ENCODE measurements at places on chromosomes 5 and 9.

- DNase-seq = no peak
Observed at GRCh38 chr5:69271376-69271775, 36.7 kb downstream of the CDK7 start.

- DNase-seq = no peak
Observed at GRCh38 chr9:99112750-99113413, 8.0 kb downstream of the TGFBR1 start.

DNA sequence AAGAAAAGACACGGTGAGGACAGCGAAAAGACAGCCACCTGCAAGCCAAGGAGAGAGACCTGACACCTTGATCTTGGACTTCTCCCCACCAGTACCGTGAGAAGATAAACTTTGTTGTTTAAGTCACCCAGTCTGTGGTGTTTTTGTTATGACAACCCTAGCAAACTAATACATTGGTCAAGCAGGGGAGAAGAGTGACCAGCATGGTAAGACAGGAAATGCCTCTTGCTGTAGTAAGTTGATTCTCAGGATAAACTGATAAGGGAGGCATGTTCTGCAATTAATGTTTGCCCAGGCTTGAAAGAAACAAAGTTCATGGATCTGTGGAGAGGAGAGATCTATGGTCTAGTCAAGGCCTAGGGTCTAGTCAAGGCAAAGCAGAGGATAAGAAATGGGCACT, 801.2 kb downstream of the MAT2B start:
- no peak for DNase-seq

DNA sequence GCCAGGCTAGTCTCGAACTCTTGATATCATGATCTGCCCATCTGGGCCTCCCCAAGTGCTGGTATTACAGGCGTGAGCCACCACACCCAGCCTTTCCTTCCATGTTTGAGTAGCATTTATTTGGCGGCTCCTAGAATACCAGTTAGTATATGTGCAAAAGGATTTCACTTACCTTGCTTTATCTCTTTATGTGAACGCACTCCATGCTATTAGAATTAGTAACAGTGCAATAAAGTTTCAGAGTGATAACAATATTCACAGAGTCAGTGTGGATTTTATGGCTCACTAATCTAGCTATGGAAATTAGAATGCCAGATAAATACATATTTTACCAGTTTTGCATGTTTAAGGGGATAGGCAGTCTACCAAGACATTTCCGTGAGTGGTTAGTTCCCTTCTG, 74.4 kb upstream of the NIPBL start:
- DNase-seq = no peak

GRCh38 chr5:132339502-132339901, 30.0 kb upstream of the SLC22A5 start:
- DNase-seq = no peak

DNA sequence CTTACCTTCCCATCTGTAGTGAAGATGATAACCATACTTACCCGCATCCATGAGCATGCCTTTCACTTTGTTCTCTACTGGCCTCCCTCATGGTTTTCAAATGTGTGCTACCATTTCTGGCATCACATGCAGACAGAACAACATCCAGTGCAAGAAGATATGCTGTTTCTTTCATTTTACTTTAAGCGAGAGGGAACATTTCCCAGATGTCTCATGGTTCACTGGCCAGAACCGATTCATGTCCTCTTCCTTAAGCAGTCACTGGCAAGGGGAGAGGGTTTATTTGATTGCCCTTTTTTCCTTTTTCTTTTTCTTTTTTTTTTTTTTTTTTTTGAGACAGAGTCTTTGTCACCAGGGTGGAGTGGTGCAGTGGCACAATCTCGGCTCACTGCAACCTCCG, 37.7 kb downstream of the ARRDC3 start:
- DNase-seq = no peak

- DNase-seq = peak; percentile 5
Observed at GRCh38 chr9:97571664-97572063, 61.5 kb downstream of the TSTD2 start.

GRCh38 chr9:118008246-118008645, 304.0 kb downstream of the TLR4 start:
- no peak for DNase-seq

GRCh38 chr5:88555674-88556073, 287.0 kb upstream of the TMEM161B start:
- DNase-seq = peak; percentile 7

GRCh38 chr5:33048315-33048714, 337.2 kb downstream of the NPR3 start:
- no peak for DNase-seq

DNA sequence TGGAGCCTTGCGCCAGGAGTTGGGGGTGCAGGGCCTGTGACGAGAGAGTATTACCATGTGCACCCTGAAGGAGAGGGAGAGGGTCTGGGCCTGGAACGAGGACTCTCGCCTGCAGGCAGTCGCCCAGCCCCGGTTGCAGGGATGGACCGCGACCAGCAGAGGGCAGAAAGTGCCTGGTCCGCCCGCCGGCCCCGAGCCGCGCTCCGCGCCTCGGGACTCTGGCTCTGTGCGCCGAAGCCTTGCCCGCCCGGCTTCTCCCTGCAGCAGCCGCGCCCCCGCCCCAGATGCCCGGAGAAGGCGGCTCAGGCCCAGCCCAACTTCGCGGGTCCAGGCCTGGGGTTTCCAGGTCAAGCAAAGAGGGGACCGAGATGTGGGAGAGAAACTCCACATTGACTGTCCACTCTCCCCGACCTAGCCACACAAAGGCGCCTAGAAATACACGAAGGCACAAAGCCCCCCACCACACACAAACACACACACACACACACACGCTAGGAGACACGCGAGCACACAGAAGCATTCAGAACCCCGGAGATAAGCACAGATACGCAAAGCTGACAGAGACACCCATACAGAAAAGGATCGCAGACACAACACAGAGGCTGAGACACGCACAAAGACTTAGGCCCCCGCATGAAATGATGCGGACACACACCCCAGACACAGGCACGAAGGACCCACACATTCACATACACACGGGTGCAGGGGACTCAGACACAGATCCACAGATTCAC, 2.0 kb upstream of the LMX1B start:
- DNase-seq = peak; percentile 79

DNA sequence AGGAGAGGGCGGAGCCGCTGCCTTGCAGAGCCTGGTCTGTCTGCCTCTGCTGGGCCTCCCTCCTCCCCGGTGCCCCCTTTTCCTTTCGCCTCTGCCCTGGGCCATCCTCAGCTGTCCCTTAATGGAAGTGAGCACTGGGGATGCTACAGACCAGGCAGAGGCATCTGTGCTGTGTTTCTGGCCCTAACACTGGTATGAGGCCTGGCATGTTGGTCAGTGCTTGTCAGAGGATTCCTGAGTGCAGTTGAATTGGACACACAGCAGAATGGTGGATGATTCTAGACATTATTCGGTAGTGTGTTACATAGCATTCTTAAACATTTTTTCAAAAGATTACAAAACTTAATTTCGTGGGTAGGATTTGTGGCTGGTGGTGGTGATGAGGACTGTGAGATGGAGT, 88.6 kb downstream of the EHMT1 start:
- DNase-seq = no peak

DNA sequence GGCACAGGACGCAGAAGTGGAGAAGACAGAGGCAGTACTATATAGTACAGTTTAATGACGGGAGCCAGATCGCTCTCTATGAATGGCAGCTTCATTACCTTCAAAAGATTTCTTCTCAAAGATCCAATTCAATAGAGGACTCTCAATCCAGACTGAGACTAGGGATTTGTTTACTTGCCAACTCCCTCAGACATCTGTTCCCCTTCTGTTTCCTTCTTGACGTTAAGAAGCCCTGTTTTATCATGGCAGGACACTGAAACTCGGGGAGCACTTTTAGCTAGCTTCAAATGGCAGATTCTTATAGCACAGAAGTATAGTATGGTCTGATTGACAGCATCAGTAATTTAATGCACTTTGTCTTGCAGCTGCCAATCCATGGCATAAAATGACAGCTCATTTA, 747.3 kb upstream of the C9orf72 start:
- no peak for DNase-seq

- no peak for DNase-seq
Observed at GRCh38 chr9:2787065-2787464, 56.8 kb downstream of the PUM3 start.

DNA sequence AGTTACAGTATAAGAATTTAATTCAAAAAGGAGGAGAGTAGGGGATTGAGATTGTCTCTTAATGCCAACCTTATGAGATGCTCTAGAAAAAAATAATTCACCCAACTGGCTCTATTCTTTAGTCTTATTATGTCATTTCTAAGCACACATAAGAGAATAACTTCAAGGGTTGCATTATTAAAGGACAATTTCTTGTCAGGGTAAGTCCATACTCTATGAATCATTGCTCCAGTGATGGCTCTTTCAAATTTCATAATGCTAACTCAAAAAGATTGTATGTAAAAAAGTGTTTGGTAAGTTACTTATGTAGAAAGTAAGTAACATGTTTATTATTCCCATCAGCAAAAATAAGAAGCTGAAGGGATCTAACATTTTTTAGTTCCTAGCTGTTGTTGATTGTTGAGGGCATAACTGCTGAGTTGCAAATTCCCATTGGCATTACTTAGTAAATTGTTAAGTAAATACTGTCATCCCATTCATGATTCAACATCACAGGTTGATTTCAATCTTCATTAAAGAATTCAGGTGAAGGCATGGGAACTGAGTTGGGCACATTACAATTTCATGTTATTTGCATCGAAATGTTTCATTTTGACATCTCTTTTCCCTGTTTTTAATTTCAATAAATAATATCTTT, 28.6 kb downstream of the ALDH1A1 start:
- no peak for DNase-seq

Measured in T47D (cell line).